ENCODE measurements at places on chromosomes 2 and 18.
A peak's percentile ranks its signal among the peaks of the same experiment; 100 is the strongest.

- no peak for DNase-seq
Observed at GRCh38 chr2:102514061-102514785, 41.2 kb downstream of the SLC9A4 start.

DNA sequence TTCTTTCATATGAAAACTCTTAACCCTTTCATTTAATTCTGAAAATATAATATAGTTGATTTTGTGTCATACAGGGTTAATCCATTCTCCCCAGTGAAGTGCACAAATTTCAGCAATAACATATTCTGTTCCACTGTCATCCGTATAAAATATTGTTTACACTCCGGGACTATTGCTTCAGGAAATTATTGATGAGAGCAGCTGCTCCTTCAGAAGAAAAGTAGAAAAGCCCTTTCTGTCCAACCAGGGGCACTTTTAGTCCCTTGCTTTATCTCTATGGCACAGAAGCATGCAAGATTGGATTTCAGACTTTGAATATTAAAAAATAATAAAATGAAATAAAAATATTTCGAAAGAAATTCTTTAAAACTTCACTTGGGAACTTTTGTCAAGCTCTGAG is 535.7 kb upstream of the SLC39A10 start:
- DNase-seq, result no peak

- no peak for DNase-seq
Observed at GRCh38 chr18:36623681-36624190, 205.1 kb downstream of the TPGS2 start.

GRCh38 chr2:220335591-220335915 is 708.1 kb downstream of the SLC4A3 start:
- no peak for DNase-seq

- no peak for DNase-seq
Observed at GRCh38 chr2:152573168-152573567, 144.1 kb downstream of the PRPF40A start.

DNA sequence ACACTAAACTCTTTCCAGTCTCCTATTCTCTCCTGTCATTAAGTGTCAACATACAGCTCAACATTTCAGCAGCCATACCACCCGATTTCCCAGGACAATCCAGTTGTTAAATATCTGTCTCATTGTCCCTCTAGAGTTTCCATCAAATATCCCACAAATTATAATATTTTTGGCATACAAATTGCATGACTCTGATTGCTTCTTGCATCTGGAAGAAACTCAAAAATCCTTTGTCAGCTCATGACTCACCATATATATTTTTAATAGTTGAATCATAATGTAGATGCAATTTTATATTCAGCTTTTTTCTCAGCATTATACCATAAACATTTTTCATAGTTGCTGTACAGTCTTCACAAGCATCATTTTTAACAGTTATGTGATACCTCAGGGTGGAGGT is 7.2 kb downstream of the SLC30A3 start:
- DNase-seq, result no peak

GRCh38 chr2:218716070-218716469 is 5.4 kb downstream of the TTLL4 start:
- no peak for DNase-seq

GRCh38 chr2:222440673-222441422 is 16.5 kb downstream of the SGPP2 start:
- DNase-seq, result no peak

- DNase-seq, result no peak
Observed at GRCh38 chr2:201900362-201900761, 94.0 kb downstream of the CDK15 start.

GRCh38 chr2:84704505-84705244 is 176.2 kb downstream of the TRABD2A start:
- peak; percentile 53 for DNase-seq

- DNase-seq, result no peak
Observed at GRCh38 chr2:127637236-127637630, 8.7 kb upstream of the GPR17 start.

DNA sequence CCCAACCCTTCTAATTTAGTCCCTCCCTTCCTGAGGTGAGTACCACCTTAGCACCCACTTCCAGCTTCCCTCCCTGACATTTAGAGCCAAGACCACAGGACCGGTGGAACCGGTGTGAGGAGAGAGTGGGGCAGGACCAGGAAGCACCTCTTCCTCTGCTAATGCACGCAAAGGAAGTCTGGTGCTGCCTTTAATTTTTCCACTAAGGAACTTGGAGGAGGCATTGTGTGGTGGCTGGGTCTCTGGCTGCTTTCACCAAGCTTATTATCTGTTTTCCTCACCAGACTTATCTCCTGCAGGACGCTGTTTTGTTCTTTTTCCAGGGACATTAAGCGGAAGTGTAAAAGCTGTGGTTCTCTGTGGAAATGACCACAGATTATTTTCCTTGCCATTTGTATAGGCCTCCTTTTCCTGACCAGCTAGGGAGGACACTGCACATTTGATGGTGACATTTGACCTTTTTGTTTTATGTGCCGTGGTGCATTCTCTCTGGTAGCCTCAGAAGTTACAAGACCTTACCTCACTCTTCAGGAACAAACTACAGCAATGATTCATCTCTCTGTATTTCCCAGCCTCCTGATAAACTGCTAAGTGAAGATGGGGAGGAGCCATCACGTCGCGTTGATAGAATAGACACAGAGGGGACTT is 39.8 kb upstream of the SPTBN1 start:
- DNase-seq, result no peak

GRCh38 chr18:38301621-38302020 is 736.0 kb upstream of the CELF4 start:
- DNase-seq, result no peak

- no peak for DNase-seq
Observed at GRCh38 chr18:71011389-71011788, 722.5 kb downstream of the SOCS6 start.

GRCh38 chr2:228048838-228049490 is 132.5 kb downstream of the SPHKAP start:
- peak; percentile 20 for DNase-seq

DNA sequence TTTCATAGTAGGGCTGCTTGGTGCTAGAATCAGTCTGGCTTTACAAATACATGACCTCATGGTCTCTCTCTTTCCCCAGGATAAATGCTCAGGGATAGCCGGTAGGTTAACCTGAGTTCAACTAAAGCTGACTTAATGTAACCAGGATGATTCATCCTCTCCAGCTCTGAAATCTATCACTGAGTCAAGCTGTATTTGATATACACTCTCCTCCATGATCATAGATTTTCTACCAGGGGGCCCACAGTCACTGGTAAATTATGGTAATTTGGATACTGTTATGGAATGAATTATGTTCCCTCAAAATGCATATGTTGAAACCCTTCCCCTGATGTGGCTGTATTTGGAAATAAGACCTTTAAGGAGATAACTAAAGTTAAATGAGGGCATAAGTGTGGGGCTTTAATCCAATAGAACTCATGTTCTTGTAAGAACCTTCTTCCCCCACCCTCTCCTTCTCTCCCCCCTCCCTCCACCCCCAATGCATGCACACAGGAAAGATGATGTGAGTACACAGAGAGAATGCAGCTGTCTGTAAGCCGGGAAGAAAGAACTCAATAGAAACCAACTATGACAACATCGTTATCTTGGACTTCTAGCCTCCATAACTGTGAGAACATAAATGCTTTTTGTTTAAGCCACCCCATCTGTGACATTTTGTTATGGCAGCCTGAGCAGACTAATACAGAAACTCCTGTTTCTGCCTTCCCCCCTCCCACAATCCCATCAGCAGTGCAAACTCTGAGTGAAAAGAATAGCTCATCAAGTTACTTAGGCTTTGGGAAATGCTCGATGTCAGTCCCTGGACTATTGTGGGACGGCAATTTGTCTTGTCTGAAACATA is 134.9 kb upstream of the KYNU start:
- DNase-seq, result no peak

DNA sequence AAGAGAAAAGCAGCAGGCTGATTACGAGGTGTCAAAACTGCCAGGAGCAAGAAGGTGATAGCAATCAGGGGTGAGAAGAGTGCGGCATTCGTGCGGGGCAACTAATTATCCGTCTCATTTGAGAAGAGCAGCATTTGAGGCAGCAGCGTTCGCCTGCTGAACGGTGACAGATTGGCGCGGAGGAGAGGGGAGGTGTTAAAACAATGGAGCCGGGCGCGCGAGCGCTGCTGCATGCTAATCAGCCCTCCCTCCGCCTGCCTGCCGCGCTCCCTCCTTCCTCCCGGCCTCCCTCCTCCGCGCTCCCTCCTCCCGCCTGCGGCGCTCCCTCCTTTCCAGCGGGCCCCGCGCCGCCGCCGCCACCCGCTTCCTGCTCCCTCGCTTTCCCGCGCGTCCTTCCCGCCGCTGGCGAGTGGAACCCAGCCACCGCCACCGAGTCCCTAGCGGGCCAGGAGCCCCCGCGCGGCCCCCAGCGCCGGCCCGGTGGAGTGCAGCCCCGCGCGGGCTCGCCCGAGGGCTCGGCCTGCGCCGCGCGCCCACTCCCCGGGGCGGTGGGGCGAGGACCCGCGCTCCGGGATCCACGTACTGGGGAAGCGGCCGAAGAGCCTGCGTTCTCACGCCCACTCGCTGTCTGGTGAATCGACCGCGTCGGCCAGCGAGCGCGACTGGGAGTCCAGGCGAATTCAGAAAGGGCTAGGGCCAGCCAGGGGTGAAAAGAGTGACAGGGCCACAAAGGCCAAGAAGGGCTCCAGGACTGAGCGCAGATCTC is 69.5 kb upstream of the PSMD14 start:
- peak; percentile 74 for DNase-seq

DNA sequence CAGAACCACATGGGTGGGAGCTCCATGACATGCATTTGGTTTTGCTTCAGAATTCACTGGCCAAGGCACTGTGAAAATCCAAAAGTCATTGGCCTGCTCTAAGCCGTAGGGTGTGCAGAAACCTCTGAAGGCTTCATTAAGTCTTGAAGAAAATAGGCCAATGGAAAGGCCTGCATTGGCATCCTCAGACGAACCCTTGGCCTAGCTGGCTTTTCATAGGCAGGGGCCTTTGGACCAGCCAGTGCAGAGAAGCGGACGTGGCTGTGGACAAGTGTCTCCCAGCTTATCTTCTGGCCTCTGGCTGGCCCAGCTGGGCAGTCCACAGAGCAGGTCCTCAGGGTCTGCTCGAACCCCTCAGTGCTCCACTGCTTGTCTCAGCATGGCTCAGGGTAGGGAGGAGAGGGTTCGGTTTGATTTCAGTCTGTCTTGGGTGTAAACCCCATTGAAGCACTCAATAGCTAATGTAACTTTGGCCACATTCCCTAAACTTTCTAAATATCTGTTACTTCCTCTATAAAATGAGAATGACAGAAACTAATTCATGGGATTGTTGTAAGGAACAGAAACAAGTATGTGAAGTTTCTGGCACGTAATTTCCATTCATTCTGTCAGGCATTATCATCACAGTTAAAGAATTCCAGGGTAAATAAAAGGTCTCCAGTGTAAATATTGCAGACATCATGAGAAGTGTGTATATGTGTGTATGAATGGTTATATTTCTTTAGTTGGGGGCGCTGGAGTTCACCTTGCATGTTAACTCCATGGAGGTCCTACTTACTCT is 125.5 kb downstream of the TFCP2L1 start:
- no peak for DNase-seq

- no peak for DNase-seq
Observed at GRCh38 chr18:69246027-69246426, 154.7 kb upstream of the DOK6 start.

DNA sequence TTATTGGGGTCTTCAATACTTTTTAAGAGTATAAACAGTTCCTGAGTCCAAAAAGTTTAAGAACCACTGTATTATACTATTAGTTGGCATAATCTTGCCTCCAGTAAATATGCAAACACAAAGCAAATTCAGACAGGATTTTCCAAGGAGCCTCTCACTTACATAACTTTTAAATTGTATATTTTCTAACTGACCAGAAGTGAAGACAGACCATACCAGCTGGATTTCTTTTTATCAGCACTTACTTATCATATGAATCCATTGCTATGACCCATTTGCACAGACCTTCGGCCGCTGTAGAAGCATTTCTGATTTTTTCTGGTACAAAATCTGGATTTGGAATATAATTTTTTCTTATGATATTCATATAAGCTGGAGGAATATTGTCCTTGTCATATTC is 200.1 kb downstream of the SLC39A10 start:
- DNase-seq, result no peak

- DNase-seq, result no peak
Observed at GRCh38 chr2:55511508-55512124, 7.9 kb upstream of the CFAP36 start.

- DNase-seq, result no peak
Observed at GRCh38 chr2:102117472-102117858, 25.1 kb upstream of the IL1R1 start.

- no peak for DNase-seq
Observed at GRCh38 chr2:238203973-238204683, 633 bp upstream of the ILKAP start.

DNA sequence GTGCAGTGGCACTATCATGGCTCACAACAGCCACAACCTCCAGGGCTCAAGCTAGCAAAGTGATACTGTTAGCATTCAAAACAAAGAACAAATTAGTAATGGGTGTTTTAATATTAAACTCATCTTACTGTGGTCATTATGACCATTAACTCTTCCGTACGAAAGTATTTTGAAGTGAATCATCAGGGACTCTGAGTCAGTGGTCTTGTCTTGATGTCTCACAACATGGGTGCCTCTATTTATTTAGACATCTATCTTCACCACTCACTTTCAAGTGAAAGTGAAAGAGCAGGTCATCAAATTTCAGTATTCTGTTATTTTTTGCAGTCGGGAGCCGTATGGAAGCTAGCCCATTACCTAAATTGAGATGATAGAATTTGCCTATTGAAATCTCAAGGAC is 1118.2 kb downstream of the DPP10 start:
- DNase-seq, result no peak

GRCh38 chr18:44601447-44601846 is 79.2 kb upstream of the SETBP1 start:
- DNase-seq, result no peak

GRCh38 chr2:189155795-189156194 is 23.8 kb downstream of the COL5A2 start:
- DNase-seq, result no peak

DNA sequence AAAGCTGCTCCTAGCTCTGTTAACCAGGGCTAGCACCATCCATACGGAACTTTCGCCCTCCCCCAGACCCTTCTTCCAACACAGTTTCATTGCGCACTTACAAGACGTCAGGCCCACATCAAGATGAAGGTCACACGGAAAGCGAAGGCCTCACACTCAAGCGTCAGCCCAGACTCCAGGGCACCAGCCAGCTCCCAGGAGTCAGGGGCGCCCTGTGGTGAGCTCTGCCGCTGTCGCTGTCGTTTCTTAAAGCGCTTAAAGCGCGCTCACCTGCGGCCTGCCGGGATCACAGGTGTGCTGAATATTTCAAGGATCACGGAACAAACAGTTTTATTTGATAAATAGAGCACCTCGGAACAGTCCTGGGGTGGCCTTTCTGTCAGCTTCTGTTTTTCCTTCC is 163.1 kb downstream of the CDH20 start:
- no peak for DNase-seq
